ENCODE measurements at places on chromosomes 4 and X.
A peak's percentile ranks its signal among the peaks of the same experiment; 100 is the strongest.

DNA sequence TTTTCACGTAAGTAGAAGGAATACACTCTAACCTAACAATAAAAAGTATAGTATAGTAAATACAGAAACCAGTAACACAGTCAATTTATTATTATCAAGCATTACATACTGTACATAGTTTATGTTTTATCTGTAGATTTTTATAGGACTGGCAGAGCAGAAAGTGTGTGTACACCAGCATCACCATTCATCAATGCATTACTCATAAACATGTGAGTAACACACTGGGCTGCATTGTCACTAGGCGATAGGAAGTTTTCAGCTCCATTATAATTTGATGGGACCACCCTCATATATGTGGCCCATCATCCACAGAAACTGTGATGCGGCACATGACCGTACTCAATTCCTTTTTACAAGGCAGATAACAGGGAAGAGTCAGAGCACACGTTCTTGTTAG is 137.8 kb upstream of the RBPJ start:
- no peak for DNase-seq

DNA sequence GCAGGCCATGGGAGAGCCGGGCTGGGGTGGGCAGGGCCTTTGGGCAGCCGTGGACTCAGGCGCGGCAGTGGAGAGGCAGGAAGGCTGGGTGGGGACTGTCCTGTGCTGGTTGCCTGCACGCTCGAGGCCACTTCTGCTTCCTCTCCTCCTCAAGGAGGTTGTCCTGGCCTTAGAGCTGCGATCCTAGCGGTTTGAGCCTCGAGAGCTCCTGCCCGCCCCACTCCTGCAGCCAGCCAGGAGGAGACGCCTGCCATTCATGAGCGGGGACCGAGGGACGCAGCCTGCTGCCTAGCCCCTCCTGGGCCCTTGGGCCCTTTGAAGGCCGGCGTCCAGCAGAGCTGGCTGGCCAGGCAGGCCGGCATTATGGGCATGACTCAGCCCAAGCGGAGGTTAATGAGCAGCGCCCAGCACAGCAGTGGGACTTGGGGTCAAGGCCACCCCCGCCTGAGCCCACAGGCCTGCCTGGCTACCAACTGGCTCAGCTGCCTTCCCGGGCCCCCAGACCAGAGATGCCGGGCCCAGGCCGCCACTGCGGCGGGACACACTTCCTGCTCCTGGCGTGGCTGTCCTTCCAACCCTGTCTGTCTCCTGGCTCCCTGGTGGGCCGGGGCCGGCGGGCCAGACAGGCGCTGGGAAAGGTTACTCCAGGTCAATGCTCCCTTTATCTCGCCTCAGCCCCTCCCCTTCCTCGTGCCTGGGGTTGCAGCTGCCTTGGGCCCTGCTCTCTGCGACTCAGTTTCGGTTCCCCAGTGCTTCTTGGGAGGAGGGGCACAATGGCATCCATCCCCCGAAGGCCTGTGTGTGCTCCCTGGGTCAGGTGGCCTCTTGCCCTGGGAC is 1.8 kb downstream of the ABCD1 start:
- DNase-seq: peak; percentile 18

DNA sequence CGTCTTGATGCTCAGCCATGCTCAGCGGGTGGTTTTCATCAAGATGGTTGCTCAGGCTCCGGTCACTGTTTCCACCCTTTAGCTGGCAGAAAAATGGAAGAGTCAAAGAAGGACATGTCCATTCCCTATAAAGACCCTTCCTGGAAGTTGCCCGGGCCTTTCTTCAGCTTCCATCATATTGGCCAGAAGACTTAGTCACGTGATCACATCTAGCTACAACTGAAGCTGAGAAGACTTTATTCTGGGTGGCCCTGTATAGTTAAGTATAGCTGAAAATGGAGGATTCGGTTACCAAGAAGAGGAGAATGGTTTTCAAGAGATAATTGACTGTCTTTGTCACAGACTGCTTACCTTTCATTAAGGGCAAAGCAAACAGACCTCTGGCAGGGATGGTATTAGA is 296.7 kb upstream of the CASK start:
- DNase-seq: no peak

DNA sequence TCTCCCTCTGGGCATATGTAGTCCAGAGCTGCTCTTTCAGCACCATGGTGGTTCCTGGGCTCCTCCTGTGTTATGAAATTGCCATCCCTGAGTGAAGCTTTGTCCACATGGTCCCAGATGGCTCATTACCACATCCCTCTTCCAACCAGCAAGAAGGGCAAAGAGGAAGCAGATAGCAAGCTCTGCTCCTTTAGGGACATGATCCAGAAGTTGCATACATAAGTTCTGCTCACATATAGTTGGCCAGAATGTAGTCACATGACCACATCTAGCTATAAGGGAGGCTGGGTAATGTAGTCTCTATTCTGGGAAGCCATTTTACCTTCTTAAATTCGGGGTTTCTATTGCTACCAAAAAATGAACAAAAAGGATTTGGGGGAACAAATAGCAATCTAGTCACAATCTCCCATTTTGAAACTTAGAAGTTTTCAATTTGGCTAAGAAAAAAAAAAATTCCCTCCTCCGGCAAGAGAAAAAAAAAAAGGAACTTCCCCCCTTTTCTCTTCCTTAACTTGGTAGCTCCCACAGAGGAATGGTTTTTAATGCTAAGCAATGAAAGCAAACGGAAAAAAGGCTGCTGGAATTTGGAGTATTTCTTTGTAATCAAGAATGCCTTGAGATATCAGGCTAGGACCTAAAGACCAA is 88.2 kb upstream of the USP9X start:
- no peak for DNase-seq

DNA sequence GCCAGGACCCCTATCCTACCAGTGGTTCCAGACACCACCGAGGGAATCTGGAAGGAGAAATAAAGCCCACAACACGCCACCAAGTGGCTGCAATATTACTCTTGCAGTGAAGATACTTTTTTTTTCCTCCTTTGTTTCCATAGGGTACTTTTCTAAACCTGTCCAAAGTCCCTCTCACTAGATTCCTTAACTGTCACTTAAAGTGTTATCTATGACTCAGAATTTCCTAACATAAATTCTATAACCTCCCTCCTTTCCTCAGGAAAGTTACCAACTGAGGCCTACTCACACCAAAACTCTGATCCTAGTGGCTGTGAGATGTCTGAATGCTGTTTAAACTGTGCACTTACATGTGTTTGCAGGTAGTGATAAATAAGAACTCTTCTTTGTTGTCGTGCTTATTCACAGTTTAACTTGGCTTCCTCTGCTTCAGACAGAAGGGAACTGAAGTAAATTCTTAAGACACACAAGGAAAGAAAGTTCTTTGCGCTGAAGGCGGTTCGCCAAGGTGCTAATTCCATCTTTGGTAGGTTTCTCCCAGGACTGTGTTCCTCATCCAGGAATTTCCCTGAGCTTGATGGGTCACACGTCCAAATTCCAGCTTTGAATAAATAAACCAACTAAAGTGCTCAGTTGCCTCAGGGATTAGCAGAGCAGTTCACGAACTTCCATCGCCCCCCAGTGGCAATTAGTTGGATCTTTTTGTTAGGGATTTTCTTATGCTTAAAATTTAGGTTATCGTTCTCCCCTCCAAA is 10.7 kb upstream of the HCCS start:
- no peak for DNase-seq

- DNase-seq: no peak
These were observed 30.8 kb downstream of the SLITRK2 start for GRCh38 chrX:145848448-145848847.

GRCh38 chr4:183014361-183015084 is 84.5 kb upstream of the WWC2 start:
- DNase-seq: no peak

DNA sequence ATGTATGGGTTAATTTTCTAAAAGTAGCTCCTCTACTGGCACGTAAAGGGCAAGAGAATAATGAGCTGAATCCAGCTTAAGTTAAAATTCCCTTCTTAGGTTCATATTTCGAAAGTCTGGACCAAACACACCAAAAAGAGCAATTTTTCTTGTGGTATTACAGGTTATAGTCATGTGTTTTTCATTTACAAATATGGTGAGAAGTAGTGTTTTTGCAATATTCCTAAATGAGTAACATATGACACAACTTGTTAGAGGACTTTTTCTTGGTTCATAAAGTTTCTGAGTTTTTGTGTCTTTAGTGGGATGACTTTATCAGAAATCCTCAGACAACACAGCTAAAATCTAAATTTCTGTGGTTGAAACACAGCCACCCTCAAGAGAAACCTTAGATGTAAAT is 172.1 kb downstream of the AFF2 start:
- DNase-seq: no peak

Measured in NCI-H1092 (cell line).